ENCODE measurements at places on chromosomes 6 and 20.

GRCh38 chr20:51796340-51796739, 6.0 kb downstream of the SALL4 start:
- DNase-seq = no peak

DNA sequence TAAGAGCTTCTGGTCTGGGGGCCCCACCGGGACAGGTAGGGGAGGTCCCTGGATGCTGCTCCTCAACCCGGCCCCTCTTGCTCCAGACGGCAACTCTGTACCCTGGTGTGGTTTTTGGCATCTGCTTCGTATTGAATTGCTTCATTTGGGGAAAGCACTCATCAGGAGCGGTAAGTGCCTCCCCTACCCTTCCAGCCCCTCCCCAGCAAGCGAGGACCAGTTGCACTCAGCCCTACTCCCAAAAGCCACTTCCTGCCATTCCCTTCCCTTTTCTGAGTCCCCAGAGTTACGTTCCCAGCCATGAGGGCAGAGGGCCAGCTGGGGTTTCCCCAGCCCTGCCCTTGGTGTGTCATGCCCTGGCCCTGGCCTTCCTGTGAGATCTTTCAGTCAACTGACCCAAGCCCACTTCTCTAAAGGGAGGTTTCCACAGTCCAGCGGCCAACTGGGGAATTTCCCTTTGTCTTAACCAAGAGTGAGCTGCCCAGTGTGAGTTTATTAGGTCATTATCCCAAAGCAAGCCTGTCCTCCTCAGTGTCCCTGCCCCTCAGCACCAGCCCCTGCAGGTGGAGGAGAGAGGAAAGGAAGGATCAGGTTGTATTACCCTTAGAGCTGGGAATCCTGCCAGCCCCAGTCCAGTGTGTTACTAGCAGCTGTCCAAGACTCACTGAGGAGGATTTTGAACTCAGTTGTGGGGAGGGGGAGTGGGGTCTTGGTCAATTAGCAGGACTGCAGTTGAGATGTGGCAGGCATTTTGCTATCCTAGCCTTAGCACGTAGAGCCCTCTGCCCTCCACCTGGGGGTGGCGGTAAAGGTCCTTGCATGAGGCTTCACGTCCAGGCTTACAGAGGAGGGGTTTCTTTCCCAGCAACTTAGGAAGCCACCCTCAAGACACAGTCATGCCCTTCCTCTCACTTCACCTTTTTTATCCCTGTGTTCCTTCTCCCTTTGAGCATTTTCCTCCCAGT, 45.8 kb downstream of the TM9SF4 start:
- DNase-seq = no peak

DNA sequence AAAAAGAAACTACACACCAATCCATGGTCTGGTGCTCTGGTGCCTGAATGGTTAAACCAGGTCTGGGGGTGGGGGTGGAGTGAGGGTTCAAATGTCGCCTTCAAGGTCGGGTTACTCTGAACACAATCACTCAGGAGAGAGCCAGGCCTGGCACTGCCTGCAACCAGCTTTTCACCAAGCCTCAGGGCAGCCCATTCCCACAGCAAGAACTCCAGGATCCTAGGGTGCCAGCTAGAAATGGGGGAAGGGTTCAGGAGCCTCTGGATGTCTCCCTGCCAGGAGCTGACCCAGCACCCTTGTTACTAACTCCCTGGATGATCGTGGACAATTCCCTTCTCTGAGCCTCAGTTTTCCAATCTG, 6.7 kb downstream of the SDC4 start:
- DNase-seq = no peak

DNA sequence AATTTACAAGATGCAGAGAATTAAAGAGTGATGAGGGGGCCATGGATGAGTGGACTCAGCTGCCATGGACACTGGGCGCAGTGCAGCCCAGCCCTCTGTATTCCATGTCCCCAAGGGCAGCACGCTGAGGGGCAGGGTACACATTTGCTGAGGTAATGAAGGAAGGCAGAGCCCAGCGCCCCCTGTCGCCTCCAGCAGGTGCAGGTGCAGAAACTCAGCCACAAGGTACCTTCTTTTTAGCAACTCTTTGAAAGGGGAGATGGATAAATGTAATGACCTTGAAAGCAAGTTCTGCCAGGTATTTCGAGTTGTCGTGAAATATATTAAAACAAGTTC, 7.1 kb downstream of the CD93 start:
- no peak for DNase-seq

GRCh38 chr6:105038259-105038658, 81.4 kb downstream of the LIN28B start:
- DNase-seq = no peak

DNA sequence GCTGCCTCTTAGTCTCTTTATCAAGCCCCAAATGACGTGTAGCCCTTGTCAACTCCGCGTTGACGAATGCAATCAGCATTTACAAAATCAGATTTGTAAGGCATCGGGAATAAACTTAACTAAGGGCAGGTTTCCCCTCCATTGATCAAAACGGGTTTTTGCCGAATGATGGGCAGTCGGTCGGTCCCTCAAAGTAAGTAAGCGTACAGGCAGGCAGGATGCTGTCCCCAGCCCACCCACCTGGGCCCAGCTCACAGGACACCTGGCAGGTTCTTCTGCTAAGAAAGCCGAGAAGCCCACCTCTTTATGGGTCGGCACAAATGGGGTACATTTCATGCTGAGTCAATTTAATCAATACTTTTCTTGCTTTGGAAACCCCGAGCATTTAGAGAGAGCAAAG, 22.0 kb upstream of the MAFB start:
- no peak for DNase-seq

- no peak for DNase-seq
These were observed 83.9 kb upstream of the SIRPG start for GRCh38 chr20:1741309-1742048.

DNA sequence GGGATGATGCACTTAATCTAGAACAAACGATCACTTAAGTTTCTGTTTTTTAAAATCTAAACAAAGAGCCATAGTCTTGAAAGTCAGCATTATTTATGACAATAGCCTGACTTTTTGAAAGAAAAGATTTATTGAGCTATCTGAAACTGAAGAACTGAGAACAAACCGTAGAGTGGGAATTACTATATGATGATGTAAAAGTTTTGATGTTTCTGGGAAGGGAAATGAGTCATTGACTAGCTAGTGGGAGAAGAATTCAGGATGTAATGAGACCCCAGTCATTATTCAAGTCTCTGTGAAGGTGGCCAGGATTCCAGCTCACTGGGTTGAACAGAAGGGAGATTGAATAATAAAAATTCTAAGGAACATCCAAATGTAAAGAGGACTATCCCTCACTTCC, 83.4 kb upstream of the FABP7 start:
- DNase-seq = no peak

DNA sequence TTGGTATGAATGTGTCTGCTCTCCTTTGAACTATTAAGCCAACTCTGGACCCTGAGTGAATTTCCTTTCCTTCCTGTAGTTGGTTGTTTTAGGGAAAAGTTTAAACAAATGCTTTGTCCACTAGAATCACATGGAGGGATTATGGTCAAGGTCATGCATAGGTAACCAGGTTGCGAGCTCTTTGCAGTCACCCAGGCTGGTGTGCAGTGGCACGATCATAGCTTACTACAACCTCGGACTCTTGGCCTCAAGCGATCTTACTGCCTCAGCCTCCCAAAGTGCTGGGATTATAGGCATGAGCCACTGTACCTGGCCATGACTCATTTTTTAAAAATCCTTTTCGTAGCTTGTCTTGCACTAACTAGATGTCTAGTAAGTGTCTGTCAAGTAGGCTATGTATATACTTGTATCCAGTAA, 88.0 kb upstream of the SOX4 start:
- DNase-seq = no peak

DNA sequence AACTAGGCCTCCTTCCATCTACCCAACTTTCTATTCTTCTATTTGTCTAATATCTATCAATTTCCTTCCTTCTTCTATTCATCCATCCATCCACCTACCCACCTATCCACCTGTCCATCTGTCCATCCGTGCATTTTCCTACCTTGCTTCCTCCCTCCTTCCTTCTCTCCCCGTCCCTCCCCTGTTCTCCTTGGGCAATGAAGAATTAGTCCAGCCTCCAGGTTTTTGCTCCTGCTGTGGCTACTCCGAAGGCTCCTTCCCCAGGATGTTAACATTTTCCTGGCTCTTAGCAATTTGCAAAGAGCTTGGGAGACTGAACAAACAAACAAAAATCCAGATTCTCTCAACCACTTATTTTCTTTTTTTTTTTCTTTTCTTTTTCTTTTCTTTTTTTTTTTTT, 81.6 kb downstream of the KCNB1 start:
- no peak for DNase-seq

Measured in T-helper 9 cell (primary cell).